ENCODE measurements at places on chromosomes 7 and 10. TPM values are rescaled to one million over a fixed set of nuclear protein-coding genes. Genes with fewer than 3 reads are reported as not detected.

GRCh38 chr10:70476249-70477035 is 2.1 kb upstream of the PALD1 start:
- no peak for DNase-seq

DNA sequence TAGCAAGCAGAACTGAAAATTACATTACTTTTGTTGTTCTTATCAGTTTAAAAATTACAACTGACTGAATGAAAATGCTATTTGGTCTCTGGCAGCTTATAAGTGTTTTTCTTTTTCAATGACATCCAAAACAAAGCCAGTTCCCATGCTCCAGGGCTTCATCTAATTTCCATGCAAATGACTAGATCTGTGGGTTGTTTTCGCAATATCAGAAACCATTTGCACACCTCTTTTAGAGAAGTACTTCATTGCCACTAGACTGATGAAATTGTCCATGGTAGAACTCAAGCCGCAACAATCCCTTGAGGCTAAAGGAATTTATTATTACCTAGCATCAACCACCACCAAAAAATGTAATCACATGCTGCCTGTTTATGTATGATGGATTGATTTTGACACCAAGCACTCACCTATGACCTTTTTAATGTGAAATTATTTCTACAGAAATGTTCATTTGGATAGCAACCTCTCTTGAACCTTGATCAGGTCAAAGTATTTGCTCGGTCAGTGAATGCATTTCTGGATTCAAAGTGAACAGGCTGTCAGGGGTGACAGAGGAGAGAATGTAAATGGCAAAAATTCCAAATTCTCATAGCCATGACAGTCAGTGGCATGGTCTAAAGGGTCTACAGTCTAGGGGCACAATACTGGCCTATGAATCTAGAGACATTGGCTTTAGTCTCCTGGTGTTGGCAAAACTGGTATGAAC is 769.3 kb downstream of the SORCS1 start:
- DNase-seq = no peak

- DNase-seq = no peak
Measured at GRCh38 chr10:54613162-54613561, 187.9 kb downstream of the PCDH15 start.

DNA sequence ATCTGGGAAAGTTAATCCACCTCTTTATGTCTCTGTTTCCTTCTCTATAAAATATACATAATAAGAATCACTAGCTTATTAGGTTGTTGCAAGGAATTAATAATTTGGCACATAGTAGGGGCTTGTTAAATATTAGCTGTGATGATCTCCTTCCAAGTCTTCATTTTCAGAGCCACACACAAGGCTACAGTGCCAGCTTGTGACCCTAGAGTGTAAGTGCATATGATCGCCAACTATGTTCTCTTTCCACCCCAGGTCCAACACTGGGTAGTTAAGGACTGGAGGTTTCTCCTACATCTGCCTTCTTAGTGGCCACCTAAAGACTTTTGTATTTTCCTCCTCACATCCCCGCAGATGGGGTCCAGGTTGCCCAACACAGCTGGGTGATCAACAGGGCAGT is 17.9 kb upstream of the ACSM6 start:
- DNase-seq = no peak

- DNase-seq = no peak
Measured at GRCh38 chr10:116740971-116741370, 1.4 kb downstream of the HSPA12A start.

The MYL10 gene
- polyA plus RNA-seq = not detected

The AGR2 gene
- 420 TPM for polyA plus RNA-seq

Measured in lung (tissue), 17 donors.